ENCODE measurements at places on chromosomes 1 and 21.

DNA sequence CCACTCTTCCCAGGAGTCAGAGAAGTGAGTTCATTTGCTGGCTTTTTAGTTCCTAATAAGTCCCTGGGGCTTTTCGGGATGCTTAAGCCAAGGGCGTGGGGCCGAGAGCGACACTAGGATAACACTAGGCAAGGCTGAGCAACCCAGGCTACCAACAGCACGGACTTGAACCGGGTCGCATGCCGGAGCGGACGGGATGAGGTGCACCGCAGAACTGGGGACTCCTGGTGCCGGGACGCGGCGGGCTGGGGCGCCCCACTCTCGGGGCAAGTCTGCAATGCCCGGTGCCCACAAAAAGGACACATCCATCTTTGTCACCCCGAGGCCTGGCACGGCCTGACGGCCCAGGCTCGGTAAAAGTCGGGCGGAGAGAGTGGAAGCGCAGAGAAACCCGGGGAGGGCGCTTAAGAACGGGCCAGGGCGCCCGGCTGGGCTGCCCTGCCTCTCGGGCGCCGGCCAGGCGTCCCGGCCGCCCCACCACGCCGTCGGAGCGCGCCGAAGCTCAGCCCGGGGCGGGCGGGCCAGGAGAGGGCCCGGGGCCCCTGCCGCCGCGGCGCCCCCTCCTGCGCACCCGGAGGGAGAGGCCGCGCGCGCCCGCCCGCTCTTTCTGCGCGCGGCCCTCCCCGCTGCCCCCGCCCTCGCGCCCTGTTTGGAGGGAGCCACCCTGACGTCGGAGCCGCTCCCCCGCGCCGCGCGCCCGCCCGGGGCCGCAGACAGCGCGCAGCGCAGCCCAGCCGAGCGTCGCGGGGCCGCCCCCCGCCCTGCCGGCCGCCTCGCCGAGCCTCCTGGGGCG lies at the start of gene NBL1:
TSS of gene NBL1 (plus strand) at position 710 of the 793 bp plus-strand sequence. CDS start 10,720 bp downstream, outside the sequence.
- DNase-seq: peak; percentile 30

GRCh38 chr21:33299181-33299752 lies 25.5 kb upstream of the IFNAR1 start:
- no peak for DNase-seq

GRCh38 chr21:26967062-26967913 lies at the start of gene ADAMTS5:
Gene ADAMTS5 (minus strand): TSS chr21:26967088. CDS start chr21:26966391, 697 bp downstream.
- no peak for DNase-seq

DNA sequence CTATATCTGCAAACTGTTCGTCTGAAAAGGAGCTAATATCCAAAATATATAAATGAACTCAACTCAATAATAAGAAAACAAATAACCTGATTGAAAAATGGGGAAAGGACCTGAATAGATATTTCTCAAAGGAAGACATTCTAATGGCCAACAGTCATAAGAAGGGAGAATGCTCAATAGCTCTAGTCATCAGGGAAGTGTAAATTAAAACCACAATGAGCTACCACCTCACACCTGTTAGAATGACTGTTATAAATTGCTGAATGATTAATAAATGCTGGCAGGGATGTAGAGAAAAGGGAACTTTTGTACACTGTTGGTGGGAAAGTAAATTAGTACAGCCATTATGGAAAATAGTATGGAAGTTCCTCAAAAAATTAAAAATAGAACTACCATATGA lies 21.2 kb upstream of the C1orf115 start:
- no peak for DNase-seq

GRCh38 chr1:160821627-160822026 lies 25.7 kb downstream of the LY9 start:
- DNase-seq: no peak

GRCh38 chr1:96370757-96371156 lies 350.8 kb upstream of the PTBP2 start:
- DNase-seq: no peak

GRCh38 chr1:205271277-205271676 lies 43.5 kb downstream of the TMCC2 start:
- no peak for DNase-seq

GRCh38 chr1:157312082-157312812 lies 174.1 kb upstream of the ETV3 start:
- no peak for DNase-seq

GRCh38 chr1:245855846-245856730 lies 651.0 kb downstream of the SMYD3 start:
- DNase-seq: no peak

GRCh38 chr1:228920831-228921230 lies 185.6 kb downstream of the RHOU start:
- no peak for DNase-seq

GRCh38 chr21:37074546-37074945 lies 1.5 kb downstream of the TTC3 start:
- no peak for DNase-seq

GRCh38 chr1:214717351-214717750 lies 114.4 kb downstream of the CENPF start:
- no peak for DNase-seq

Data from activated naive CD4-positive, alpha-beta T cell (primary cell).